Adrenal gland (tissue), 19 donors: ENCODE measurements at places on chromosomes 2 and 18. TPM values are rescaled to one million over a fixed set of nuclear protein-coding genes. Genes with fewer than 3 reads are reported as not detected.
A peak's percentile ranks its signal among the peaks of the same experiment; 100 is the strongest.

DNA sequence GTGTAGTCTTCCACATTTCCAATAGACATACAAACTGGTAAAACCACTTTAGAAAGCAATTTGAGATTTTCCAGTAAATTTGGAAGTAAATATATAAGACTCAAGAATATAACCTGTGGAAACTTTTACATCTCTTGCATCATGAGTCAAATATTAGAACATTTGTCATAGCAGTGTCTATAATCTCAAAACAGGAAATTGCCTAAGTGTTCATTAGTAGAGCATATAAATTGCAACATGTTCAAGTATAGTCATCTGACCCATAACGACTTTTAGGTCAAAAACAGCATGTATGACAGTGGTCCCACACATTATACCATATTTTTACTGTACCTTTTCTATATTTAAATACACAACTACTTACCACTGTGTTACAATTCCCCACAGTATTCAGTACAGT, 555.9 kb upstream of the VRK2 start:
- H3K4me1 ChIP-seq, result no peaks in the 10 kb centered on the region
- no peak overlapping the region for H3K27ac ChIP-seq
- H3K36me3 ChIP-seq, result no peaks in the 10 kb centered on the region
- no peak overlapping the region for H3K4me3 ChIP-seq

ITGB6 gene
- total RNA-seq, result not detected

DNA sequence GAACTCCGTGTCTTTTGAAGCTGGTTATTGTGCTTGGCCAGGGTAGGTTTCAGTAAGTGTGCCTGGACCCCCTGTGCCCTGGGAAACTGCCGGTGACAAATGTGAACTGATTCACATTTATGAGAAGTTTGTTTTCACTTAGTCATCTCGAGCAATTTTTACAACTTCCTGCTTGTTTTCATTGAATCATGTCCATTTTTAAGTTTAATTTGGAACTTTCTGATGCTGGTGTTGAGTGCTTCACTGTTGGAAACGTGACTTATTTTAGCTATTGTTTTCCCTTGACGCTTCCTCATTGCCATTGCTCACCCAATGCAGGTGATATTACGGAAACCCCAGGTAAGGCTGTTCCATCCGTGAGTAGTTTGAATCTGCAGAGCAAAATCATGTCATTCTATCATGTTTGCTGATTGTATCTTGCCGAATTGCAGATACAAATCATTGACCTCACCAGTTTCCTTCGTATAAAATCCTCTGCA, 97.2 kb downstream of the RTN4 start:
- no peaks in the 10 kb centered on the region for H3K4me1 ChIP-seq
- H3K27ac ChIP-seq, result no peak overlapping the region
- no peaks in the 10 kb centered on the region for H3K36me3 ChIP-seq
- H3K4me3 ChIP-seq, result no peak overlapping the region
- DNase-seq, result no peak

ZNF521 gene
- 22.5 TPM for total RNA-seq

UGT1A4 gene
- not detected for total RNA-seq

GAL3ST2 gene
- not detected for total RNA-seq

- H3K27ac ChIP-seq, result peak overlapping the region; percentile 80
- DNase-seq, result no peak
- H3K4me3 ChIP-seq, result no peak overlapping the region
- H3K27me3 ChIP-seq, result no peaks in the 10 kb centered on the region
- H3K4me1 ChIP-seq, result peaks cover 32% of the 10 kb centered on the region
Measured at GRCh38 chr2:200618590-200619021, 32.8 kb downstream of the AOX1 start.

DNA sequence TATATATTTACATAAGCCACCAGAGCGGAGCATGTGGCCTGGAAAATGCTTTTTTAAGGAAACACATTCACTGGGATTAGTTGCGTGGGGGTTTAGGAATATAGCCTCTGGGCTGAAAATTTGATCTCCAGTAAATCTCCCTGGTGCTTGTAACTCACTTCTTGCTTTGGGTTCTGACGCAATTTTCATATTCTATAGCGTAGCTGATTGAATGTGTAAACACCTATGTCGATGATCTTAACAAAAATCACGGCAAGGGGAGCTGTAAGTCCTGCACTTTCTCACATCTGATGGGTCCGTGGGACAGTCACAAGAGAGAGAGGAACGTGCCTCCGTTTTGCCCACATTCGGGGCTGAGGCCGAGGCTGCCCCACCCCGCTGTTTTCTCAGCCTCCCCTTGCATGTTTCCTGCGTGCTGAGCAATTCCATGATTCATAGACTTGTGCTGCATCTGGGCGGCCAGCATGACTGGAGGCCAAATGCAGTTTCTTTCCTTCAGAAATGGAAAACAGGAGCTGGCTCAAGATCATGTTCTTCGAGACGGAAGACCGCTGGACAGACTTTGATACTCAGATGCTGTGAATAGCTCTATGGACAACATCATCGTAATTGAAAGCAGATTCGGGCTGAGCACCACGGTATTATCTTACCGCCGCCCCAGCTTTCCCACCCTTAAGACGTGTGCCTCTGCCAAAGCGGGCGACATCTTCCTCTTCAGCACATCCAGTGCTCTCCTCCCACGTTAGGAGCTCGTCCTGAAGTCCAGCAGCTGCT, 109.2 kb downstream of the TMEM18 start:
- no peak for DNase-seq
- no peak overlapping the region for H3K4me3 ChIP-seq
- peak overlapping the region; percentile 34 for H3K27ac ChIP-seq
- H3K4me1 ChIP-seq, result peaks cover 3% of the 10 kb centered on the region
- H3K27me3 ChIP-seq, result no peaks in the 10 kb centered on the region

DNA sequence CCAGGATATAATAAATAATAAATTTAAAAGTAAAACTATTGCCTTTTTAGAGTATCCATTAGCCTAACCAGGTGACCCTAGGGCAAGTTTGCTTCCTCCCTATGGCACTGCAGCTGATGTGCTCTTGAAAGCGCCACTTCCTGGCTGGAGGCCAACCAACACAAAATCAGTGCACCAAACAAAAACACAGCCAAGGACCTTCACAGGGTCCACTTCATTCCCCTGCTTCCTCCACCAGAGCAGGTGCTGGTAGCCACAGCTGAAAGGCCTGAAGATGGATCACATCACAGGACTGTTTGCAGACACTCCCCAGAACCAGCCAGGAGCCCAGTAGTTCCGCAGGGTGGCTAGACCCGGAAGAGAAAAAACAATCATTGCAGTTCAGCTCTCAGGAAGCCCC, 108.8 kb downstream of the TWIST2 start:
- H3K4me1 ChIP-seq, result no peaks in the 10 kb centered on the region
- H3K27me3 ChIP-seq, result peaks cover 7% of the 10 kb centered on the region
- no peaks in the 10 kb centered on the region for H3K36me3 ChIP-seq
- no peak for DNase-seq
- no peak overlapping the region for H3K4me3 ChIP-seq
- no peak overlapping the region for H3K27ac ChIP-seq

DNA sequence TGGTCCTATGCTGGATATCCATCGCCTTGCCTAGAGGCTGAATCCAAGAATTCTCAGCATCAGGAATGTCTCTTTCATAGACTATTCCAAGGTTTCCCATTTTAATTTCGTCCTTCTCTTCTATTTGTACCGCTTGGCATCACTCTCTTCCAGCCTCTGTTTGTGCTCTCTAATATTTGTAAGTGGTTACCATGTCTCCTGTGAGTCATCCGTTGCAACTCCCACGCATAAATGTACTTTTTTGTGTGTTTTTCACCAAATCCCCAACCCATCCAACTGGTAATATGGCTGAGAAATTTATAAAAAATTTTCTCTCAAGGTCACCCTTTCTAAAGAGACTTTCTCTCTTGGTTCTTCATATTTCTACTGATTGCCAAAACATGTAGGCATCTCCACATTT, 21.8 kb downstream of the COLEC12 start:
- H3K4me1 ChIP-seq, result peaks cover 7% of the 10 kb centered on the region
- no peak overlapping the region for H3K4me3 ChIP-seq
- no peaks in the 10 kb centered on the region for H3K27me3 ChIP-seq
- no peak for DNase-seq
- H3K27ac ChIP-seq, result no peak overlapping the region

PIEZO2 gene
- total RNA-seq, result 18.0 TPM

DNA sequence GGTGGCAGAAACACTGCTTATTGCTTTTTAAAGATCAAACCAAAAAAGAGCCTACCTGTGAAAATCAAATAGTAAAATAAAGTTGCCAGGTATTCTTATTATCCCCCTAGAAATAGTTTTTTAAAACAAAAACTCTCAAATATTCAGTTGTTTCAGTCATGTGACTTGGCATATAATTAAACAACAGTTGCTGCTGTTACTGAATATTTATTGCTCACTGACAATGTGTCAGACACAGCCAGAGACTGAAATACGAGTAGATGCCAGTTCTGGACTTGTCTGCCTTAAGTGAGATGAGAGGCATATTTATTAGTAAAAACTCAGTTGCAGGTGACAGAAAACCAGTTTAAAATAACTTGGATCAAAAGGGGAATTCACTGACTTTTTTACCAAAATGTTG, 106.0 kb upstream of the RAB12 start:
- no peaks in the 10 kb centered on the region for H3K36me3 ChIP-seq
- H3K27me3 ChIP-seq, result no peaks in the 10 kb centered on the region
- H3K27ac ChIP-seq, result no peak overlapping the region

DNA sequence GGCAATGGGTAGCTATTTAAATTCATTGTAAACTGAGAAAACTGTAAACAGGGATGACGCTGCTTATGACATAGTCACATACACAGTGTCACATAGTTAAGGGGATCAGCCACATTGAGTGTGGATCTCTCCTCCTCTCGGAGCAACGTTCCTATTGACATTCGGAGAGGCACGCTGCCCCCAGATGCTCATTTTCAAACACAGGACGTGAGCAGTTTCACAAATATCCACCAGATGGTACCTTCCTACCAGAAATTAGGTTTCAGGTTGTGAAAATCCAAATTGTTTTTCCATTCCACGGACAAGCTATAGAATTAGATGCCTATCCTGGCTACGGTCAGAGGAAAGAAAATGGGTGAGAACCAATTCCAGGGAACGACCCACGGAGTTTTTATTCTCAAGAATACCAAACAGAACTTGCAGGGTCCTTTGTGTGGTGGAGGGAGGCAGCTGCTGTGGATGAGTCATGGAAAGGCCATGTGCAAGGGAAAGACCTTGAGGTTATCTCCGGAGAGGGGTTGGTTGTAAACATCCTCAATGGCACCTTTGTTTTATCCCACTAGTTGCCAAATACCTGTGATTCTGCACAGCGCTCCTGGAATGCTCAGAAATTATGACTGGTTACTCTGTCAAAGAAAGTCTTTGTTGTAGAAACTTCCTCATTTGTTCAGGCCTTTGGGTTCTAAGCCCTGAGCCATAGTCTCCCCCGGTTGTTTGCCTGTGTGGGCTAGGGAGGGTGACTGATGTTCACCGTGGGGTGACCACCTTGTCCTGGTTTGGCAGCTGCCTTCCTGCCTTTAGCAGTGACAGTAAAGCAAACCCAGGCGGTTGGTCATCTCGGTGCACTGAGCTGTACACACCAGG, 88.0 kb downstream of the ACTR3 start:
- H3K4me1 ChIP-seq, result peaks cover 21% of the 10 kb centered on the region
- DNase-seq, result peak; percentile 68
- no peaks in the 10 kb centered on the region for H3K27me3 ChIP-seq
- no peaks in the 10 kb centered on the region for H3K36me3 ChIP-seq
- peak overlapping the region; percentile 11 for H3K27ac ChIP-seq

- no peaks in the 10 kb centered on the region for H3K36me3 ChIP-seq
- H3K4me3 ChIP-seq, result no peak overlapping the region
- no peaks in the 10 kb centered on the region for H3K4me1 ChIP-seq
- no peak for DNase-seq
- H3K27me3 ChIP-seq, result no peaks in the 10 kb centered on the region
Measured at GRCh38 chr2:241922411-241922810, 52.9 kb downstream of the RTP5 start.

DNA sequence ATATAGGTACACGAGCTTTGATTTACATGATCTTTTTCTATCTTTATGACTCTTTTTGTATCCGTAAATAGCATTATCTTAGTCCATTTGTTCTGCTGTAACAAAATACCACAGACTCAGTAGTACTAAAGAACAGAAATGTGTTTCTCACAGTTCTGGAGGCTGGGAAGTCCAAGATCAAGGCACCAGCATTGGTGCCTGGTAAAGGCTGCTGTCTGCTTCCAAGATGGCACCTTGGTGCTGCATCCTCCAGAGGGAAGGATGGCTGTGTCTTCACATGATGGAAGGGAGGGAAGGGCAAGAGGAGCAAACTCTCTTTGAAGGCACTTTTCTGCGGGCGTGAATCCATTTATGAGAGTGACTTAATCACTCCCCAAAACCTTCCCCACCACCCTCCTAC, 36.0 kb downstream of the EIF5B start:
- no peaks in the 10 kb centered on the region for H3K36me3 ChIP-seq
- H3K27me3 ChIP-seq, result no peaks in the 10 kb centered on the region
- no peaks in the 10 kb centered on the region for H3K4me1 ChIP-seq
- no peak overlapping the region for H3K4me3 ChIP-seq
- H3K27ac ChIP-seq, result no peak overlapping the region

- DNase-seq, result no peak
- H3K4me1 ChIP-seq, result no peaks in the 10 kb centered on the region
- no peaks in the 10 kb centered on the region for H3K36me3 ChIP-seq
- no peak overlapping the region for H3K27ac ChIP-seq
- no peaks in the 10 kb centered on the region for H3K27me3 ChIP-seq
Measured at GRCh38 chr2:215027779-215028178, 110.6 kb downstream of the ABCA12 start.

NPHP1 gene
- 2.9 TPM for total RNA-seq

ZNF396 gene
- 5.1 TPM for total RNA-seq

FASTKD2 gene
- total RNA-seq, result 26.8 TPM

GRCh38 chr2:46073540-46074046, 223.6 kb upstream of the EPAS1 start:
- H3K4me3 ChIP-seq, result no peak overlapping the region
- peak; percentile 62 for DNase-seq
- H3K27me3 ChIP-seq, result no peaks in the 10 kb centered on the region
- H3K36me3 ChIP-seq, result no peaks in the 10 kb centered on the region
- H3K4me1 ChIP-seq, result no peaks in the 10 kb centered on the region
- H3K27ac ChIP-seq, result no peak overlapping the region

DNA sequence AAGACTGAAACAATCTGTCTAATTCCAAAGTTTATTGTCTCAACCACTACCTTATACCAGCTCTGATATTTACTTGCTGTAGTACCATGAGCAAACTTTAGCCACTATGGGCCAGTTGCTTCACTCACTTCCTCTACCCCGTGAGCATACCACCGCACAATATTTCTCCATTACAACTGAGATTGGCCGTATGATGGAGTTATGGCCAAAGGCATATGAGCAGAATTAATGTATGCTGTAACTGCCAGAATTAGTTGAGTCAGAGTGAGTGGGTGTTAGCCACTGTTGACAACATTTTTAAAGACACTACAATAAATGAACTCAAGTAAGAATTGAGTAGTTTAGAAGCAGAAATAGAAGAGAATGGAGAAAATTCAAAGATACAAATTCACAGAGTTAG, 69.7 kb downstream of the LRATD1 start:
- no peaks in the 10 kb centered on the region for H3K4me1 ChIP-seq
- no peak for DNase-seq
- H3K4me3 ChIP-seq, result no peak overlapping the region
- H3K36me3 ChIP-seq, result no peaks in the 10 kb centered on the region

C1QL2 gene
- not detected for total RNA-seq

MOCOS gene
- total RNA-seq, result 17.0 TPM

LYG1 gene
- total RNA-seq, result 1.2 TPM

- H3K4me3 ChIP-seq, result no peak overlapping the region
- no peaks in the 10 kb centered on the region for H3K36me3 ChIP-seq
- H3K27ac ChIP-seq, result no peak overlapping the region
- peaks cover 16% of the 10 kb centered on the region for H3K4me1 ChIP-seq
- DNase-seq, result peak; percentile 61
Measured at GRCh38 chr18:48742706-48743475, 204.1 kb downstream of the CTIF start.
